Effector memory CD8-positive, alpha-beta T cell (primary cell): ENCODE measurements at places on chromosomes 12 and 14.

- no peak overlapping the region for H3K4me3 ChIP-seq
- H3K4me1 ChIP-seq = no peaks in the 10 kb centered on the region
- DNase-seq = no peak
- H3K27me3 ChIP-seq = no peaks in the 10 kb centered on the region
Observed at GRCh38 chr12:74790931-74791330, 253.3 kb downstream of the ATXN7L3B start.

- no peak overlapping the region for H3K4me3 ChIP-seq
- no peak for DNase-seq
- H3K27me3 ChIP-seq = no peaks in the 10 kb centered on the region
- peak overlapping the region; percentile 78 for H3K27ac ChIP-seq
- H3K36me3 ChIP-seq = no peaks in the 10 kb centered on the region
Observed at GRCh38 chr14:93044556-93044955, 71.2 kb downstream of the ITPK1 start.

DNA sequence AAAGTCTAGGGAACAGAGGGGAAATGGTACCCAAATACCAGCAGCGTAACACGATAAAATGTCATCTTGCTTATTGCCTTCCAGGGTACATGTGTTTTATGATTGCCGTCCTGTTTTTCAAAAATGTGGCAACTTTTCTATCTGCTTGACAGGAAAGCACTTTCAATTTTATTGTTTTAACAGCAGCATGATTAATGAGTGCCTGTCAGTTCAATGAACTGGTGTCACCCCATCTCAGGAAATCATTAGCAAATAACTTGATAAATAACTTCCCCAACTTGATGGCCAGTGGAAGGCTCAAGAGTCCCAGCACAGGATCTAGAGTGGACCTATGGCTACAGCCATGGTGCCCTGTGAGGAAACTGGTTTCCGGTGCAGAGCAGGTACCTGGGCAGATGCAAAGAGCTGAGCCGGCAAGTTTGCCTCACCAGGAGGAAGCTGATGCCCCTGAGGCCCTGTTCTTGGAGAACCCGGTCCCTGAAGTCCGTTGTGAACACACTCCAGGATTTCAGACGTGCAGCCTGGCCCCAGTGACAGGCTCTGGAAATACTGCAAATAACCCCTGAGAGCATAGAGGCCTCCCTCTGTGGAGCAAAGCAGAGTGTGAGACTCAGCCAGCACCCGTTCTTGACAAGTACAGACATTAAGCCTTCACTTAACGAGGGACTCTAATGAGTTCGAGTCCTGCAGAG, 173.5 kb upstream of the SFSWAP start:
- H3K4me1 ChIP-seq = peaks cover 3% of the 10 kb centered on the region
- DNase-seq = no peak
- no peaks in the 10 kb centered on the region for H3K36me3 ChIP-seq
- no peak overlapping the region for H3K4me3 ChIP-seq
- H3K27ac ChIP-seq = no peak overlapping the region
- H3K27me3 ChIP-seq = peaks cover 5% of the 10 kb centered on the region

DNA sequence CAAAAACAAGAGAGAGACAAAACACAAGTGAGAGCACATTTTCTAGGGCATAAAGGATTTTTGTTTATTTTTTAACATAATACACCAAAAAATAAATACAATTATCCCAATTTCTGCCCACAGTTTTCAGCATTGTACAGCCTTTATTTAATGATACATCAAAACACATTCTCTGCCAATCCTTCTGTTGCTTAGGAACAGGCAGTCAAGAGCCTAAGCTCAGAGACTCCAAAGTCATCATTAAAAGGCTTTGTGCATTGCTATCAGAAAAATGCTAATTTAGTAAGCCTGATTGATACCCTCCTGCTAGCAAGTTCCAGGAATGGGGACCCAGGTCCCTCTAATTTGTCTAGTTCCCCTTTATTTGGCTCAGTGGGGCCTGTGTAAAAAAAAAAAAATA, 536.5 kb downstream of the RPS29 start:
- H3K4me1 ChIP-seq = no peaks in the 10 kb centered on the region
- H3K36me3 ChIP-seq = no peaks in the 10 kb centered on the region
- no peak overlapping the region for H3K27ac ChIP-seq
- no peak for DNase-seq
- no peak overlapping the region for H3K4me3 ChIP-seq

DNA sequence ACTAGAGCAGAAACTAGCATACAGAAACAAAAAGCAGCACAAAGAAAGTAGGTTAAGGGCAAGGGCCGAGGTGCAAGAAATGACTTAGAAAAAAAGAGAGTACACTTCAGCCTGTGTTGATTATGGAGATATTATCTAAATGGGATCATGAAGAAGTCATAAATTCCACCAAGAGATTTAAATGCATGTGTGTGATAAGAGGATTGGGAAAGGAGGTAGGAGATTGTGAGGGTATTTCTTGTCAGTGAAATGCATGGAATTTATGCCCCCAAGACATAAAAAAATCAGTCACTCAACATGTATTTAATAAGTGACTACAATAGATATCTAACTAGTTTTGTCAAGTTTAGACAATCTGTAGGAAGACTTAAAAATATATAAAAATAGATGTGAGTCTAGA, 976.2 kb upstream of the LRFN5 start:
- H3K4me3 ChIP-seq = no peak overlapping the region
- no peak overlapping the region for H3K27ac ChIP-seq
- H3K36me3 ChIP-seq = no peaks in the 10 kb centered on the region
- no peaks in the 10 kb centered on the region for H3K4me1 ChIP-seq
- H3K27me3 ChIP-seq = no peaks in the 10 kb centered on the region
